ENCODE measurements at places on chromosomes 16 and 17. TPM values are rescaled to one million over a fixed set of nuclear protein-coding genes. Genes with fewer than 3 reads are reported as not detected.

The COL1A1 gene
- 288 TPM for total RNA-seq

- no peak for DNase-seq
These were observed 30.8 kb upstream of the METTL16 start for GRCh38 chr17:2542456-2542855.

The CENPX gene
- 88.1 TPM for total RNA-seq

The GLP2R gene
- total RNA-seq, result 0.91 TPM

GRCh38 chr16:10504404-10504885 lies 76.0 kb downstream of the EMP2 start:
- DNase-seq, result no peak

GRCh38 chr17:75933808-75934207 lies 7.0 kb downstream of the FBF1 start:
- no peak for DNase-seq

The CACNG1 gene
- not detected for total RNA-seq

GRCh38 chr17:44362459-44362948 lies 1.1 kb downstream of the FAM171A2 start:
- DNase-seq, result no peak

The CCDC47 gene
- 94.1 TPM for total RNA-seq

The ABCC1 gene
- 11.8 TPM for total RNA-seq

DNA sequence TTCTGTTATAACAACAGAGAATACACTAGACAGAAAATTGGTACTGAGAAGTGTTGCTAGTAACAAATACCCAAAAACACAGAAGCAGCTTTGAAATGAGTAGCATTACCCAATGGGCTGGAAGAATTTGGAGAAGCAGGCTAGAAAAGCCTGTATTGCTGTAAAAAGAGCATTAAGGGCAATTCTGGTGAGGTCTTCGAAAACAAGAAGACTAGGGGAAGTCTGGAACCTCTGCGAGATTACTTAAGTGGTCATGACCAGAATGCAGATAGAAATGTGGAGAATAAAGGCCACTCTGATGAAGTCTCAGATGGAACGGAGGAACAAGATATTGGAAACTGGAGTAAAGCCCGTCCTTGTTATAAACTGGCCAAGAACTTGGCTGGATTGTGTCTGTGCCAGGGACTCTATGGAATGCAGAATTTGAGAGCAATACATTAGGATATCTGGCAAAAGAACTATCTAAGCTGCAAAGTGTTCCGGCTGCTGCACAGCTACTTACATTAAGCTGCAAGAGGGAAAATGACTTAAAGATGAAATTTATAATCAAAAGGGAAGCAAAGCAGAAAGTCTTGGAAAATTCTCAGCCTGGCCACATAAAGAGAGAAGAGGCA lies 44.9 kb upstream of the PEMT start:
- DNase-seq, result no peak

The RTN4RL1 gene
- 0.83 TPM for total RNA-seq

DNA sequence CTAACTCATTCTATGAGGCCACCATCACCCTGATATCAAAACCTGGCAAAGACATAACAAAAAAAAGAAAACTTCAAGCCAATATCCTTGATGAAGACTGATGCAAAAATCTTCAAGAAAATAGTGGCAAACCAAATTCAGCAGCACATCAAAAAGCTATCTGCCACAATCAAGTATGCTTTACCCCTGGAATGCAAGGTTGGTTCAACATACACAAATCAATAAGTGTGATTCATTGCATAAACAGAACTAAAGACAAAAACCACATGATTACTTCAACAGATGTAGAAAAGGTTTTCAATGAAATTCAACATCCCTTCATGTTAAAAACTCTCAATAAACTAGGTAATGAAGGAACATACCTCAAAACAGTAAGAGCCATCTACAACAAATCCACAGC lies 48.4 kb downstream of the CMC2 start:
- no peak for DNase-seq

The MRPL12 gene
- total RNA-seq, result 19.3 TPM

GRCh38 chr16:57830890-57831484 lies 28.7 kb upstream of the KIFC3 start:
- DNase-seq, result no peak

The MRPL28 gene
- total RNA-seq, result 141 TPM

The TPSG1 gene
- 0.23 TPM for total RNA-seq

GRCh38 chr16:58537124-58537906 lies 22.0 kb downstream of the SETD6 start:
- no peak for DNase-seq

The ASB16 gene
- not detected for total RNA-seq

DNA sequence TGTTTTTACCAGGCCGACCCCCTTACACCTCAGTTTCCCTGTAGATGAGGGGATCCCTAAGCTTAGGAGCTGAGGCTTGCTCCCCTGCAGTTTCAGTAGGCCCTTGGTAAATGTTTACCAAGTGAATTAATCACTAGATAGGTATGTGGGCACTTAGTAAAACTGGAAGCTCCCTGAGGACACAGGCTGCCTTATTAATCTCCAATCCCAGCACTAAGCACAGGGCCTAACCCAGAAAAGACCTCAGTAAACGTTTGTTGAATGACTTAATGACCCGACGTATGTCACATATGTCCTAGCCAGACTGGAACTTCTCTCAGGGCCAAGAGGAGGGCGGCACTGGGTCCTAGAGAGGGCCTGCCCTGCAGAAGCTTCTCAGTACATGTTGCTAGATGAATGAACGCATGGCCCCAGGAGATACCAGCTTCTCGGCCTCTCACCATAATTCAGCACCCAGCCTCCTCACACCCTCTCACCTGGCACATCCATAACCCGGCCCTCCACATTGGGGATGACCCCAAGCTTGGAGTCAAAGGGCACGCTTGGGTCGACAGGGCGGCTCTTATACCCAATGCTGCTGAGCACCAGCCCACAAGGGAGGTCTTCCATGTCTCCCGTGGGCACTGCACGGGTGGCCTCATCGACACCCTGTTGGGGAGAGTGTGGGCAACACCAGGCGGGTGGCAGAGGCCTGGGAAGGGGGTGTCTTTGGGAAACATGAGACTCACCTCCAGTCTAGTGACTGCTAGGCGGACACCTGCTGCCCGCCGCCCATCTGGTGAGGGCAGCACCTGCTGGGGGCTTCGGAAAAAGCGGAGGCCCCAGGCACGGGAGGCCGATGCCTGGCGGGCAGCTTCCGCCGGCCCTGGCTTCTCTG lies 4.0 kb upstream of the GRIN2C start:
- DNase-seq, result no peak

The ABI3 gene
- total RNA-seq, result not detected

The TM4SF5 gene
- not detected for total RNA-seq

The CCL4 gene
- not detected for total RNA-seq

The FNDC8 gene
- not detected for total RNA-seq

The SGCA gene
- total RNA-seq, result 0.51 TPM
